Stimulated activated CD4-positive, alpha-beta T cell treated with anti-CD3 and anti-CD28 coated beads, Interleukin-1b, Interleukin-23, amount 100 ng/mL, for 24 hours (primary cell): ENCODE measurements at places on chromosomes 12 and 14.

DNA sequence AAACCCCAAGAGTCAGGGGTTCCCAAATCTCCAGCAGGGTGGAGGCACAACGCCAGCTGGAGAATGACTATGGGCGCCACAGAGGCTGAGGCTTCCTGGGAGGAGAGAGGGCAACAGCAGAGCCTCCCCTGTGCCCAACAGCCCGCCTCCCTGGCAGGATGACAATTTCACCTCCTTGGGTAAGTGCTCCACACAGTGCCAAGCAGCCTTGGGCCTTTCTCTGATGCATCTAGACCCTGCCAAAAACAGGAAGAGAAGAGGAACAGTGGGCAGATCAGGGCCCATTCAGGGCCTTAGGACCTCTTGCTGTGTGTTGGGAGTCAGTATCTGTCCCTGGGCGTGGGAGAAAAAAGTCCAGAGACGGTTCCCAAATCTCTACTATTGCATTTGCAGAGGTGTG, 5.0 kb upstream of the OR10P1 start:
- DNase-seq, result no peak

DNA sequence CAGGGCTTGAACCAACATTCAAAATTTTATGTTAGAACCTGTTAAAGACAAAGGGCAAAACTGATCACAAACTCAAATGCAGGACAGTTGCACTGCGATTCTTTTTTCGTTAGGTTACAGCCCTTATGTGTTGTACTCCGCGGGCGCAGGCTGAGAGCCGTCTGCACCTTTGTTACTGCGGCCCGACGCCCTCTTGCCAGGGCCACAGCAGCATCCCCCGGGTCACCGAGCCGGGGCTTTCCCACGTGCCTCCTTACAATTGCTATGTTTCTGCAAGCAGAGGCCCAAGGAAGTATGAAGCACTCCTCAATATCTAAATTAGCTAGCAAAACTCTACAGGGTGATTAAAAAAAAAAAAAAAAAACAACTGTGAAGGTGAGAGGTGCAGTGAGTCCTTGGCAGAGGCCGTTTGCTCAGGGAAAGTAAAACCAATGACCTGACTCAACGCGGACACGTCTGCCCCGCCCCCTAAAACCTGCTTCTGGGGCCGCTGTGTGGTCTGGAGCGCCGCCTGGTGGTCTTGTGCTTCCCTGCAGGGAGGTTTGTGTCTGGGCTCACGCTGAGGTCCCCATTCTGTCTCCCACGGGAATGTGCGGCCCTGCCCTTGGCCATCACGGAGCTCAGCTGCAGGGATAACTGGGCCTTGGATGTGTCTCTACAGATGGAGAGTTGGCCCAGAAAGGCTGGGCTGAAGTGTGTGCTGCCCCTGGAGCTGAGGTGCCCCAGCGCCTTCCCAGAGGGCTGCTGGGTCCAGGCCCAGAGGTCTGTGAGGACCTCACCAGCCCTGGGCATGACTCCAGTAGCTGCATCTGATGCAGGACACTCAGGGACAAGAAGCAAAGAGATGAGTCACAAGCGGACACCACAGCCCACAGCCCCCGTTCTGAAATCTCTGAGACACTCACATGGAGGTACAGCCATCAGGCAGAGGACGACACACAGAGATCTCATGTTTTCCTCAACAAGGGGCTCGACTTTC, 418.5 kb downstream of the TMEM121 start:
- DNase-seq, result peak; percentile 66

DNA sequence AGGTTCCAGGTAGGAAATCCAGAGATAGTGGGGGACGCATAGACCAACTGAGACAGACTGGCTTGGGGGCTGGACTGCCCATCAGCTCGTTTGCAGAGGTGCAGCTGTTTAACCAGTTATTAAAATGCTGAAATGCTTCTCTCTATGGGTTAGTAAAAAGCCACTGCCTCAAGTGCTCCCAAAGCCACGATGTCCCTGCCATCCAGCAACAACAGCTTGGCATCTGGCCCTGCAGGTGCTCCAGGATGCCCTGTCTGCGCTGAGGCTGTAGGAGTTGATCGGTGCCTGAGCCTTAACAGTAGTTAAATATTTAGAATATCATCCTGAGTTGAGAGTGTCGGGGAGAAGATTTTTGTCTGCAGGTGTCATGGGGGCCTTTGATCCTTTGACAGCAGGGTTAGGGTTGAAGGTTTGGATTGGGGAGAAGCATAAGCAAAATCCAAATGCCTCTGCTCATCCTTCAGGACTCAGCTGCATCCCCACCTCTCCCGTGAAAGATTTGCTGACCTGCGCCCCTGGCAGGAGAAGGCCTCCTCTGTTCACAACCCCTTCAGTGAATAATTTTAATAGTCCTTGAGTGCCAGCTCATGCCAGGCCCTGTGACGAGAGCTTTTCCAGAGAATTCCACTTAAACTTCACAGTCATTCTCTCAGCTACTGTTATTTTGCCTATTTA, 127.3 kb upstream of the PWP1 start:
- no peak for DNase-seq

DNA sequence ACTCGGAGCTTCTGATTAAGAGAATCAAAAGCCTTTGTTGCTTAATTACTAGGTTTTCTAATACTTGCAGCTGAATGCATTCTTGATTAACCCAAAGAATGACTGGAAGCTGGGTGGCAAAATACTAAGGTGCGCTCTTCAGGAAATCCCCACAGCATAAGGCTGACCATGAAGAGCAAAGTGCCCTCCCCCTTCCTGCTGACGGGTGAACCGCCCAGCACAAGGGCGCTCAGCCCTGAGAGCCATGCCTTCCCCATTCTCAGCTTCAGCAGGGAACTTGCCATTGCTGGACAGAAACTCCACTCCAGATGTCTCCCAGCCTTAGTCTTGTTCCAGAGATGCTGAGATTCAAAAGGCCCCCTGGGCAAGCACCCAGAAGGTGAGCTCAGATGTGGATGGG, 27.2 kb upstream of the FBRSL1 start:
- DNase-seq, result no peak

- no peak for DNase-seq
Measured at GRCh38 chr12:6791931-6792520, 2.7 kb downstream of the CD4 start.

- DNase-seq, result no peak
Measured at GRCh38 chr12:120242275-120242799, 23.2 kb downstream of the PXN start.

DNA sequence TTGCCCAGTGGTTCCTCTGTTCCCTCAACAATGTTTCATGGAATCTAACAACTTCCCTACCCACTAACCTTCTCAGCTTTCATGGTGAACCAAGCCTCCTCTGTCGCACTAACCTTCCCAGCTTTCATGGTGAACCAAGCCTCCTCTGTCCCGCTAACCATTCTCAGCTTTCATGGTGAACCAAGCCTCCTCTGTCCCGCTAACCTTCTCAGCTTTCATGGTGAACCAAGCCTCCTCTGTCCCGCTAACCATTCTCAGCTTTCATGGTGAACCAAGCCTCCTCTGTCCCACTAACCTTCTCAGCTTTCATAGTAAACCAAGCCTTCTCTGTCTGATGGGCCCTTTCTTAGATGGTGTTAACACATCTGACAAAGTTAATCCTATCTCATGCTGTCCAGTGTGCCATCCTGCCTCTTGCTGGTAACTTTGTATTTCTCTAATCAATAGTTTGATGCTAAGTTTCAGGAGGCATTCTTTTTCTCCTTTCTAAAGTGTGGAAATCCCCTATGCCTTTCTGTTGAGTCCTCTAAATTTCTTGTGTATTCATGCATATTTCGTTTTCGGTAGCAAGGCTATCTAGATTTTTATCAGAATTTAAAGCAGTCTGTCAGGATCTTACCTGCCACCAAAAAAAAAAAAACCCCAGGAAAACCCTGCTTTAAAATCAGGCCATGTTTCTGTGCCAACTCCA, 26.8 kb upstream of the KCNK13 start:
- no peak for DNase-seq

GRCh38 chr14:90599748-90600507, 203.1 kb downstream of the CALM1 start:
- no peak for DNase-seq

DNA sequence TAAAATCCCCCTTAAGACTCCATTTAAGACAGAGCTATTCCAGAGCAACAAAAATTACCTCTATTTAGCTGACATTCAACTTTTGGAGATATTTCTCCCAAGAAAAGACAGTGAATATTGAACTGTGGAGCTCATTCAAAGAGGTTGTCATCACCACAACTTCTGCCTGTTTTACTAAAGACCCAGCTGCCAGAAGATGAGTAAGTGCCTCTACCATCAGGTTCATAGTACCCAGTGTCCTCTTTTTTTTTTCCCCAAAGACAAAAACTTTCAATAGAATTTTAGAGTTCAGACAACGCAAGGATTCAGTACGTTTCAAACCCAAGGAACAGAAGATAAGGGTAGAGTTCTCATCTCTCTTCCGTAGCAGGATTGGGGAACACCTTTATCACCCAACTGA, 461.3 kb downstream of the BCAT1 start:
- DNase-seq, result no peak

DNA sequence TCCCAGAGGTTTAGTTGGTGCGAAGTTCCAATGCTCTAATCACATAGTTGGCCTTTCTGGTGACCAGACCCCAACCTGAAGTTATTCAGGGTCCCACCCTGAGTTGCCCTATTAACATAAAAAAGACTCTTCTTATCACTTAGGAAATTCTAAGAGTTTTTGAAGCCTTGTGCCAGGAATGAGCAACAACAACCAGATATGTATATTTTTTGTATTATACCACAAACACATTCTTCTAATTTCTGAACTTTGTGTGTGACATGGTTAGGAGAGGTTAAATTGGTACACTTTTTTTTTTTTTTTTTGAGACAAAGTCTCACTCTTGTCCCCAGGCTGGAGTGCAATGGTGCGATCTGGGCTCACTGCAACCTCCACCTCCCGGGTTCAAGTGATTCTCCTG, 320.4 kb upstream of the PDE3A start:
- DNase-seq, result no peak

- DNase-seq, result no peak
Measured at GRCh38 chr14:57182760-57183503, 85.8 kb downstream of the EXOC5 start.

DNA sequence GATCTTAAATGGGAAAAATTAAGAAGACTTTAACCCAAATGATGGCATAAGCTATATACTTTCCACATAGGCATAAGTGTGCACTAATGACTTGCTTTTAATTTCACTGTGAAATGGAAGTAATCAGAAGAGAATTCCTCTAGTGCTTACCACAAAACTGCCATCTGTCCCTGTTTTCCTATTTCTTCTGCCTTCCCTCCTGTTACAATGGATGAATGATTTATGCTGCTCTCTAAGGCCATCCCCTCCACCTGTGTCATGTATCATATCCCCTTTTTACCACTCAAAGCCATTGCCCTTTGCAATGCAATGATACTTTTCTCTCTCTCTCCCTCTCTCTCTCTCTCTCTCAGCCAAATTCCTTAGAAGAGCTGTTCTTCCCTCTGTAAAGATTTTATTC, 109.1 kb downstream of the C12orf50 start:
- DNase-seq, result no peak

DNA sequence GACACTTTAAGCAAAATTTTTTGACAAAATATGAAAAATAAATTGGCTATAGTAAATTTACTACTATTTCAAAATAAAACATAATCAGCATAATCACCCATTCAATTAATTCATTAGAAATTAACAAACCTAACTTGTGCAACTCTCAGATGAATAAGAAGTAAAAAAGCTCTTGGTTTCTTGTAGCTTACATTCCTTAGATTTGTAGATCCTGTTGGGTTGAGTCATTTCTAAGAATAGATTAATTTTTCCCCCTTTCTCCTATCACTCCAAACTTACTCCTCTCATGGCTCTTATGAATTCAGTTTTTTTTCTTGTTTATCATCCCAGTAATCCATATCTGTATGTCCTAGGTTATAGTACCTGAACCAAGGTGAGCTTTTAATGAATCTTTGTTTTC, 230.9 kb upstream of the LRIG3 start:
- DNase-seq, result no peak

- no peak for DNase-seq
Measured at GRCh38 chr12:96606644-96607043, 117.3 kb downstream of the CFAP54 start.

- DNase-seq, result no peak
Measured at GRCh38 chr12:108823804-108824203, 33.6 kb downstream of the SSH1 start.

DNA sequence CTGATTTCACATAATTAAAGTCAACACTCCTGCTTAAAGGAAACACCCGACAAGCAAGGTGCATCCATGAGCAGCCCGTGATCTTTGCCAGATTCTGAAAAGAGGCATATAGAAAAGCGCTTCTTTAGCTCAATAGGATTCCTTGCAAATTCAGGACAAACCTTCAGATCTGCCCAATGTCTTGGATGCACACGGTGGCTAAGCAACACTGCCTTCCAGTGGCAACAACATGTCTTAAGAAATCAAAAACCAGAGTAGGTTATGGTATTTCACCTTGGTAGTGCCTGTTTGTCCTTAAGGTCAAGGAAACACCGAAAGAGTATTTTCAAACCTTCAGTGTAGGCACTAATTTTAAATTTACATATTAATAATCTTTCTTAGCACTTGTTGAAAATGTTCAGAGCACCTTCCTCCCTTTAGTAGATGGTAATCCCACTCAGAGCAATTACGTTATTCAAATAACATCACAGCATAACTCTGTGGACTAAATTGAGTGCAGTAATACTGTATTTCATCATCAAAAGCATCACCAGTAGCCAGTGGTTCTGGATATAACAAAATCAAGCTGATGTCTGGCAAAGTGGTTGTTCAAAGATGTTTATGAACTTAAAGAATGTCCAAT, 58.0 kb upstream of the CDKN3 start:
- DNase-seq, result no peak

DNA sequence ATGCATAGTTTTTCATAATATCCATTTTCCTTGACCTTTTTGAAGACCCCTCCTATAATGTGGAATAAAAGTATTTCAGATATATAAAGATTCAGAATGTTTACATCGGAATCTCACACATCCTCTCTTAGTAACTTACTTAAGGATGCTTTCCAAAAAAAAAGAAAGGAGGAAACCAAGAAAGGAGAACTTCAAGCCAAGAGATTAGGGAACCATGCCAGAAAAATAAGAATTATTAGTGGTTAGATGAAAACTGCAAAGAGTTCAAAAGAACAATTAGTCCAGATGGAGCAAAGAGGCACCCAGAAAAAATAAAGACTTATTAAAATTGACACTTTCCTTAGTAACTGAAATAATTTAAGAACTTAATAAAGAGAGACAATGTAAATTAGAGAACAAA, 179.2 kb downstream of the DUSP6 start:
- no peak for DNase-seq

DNA sequence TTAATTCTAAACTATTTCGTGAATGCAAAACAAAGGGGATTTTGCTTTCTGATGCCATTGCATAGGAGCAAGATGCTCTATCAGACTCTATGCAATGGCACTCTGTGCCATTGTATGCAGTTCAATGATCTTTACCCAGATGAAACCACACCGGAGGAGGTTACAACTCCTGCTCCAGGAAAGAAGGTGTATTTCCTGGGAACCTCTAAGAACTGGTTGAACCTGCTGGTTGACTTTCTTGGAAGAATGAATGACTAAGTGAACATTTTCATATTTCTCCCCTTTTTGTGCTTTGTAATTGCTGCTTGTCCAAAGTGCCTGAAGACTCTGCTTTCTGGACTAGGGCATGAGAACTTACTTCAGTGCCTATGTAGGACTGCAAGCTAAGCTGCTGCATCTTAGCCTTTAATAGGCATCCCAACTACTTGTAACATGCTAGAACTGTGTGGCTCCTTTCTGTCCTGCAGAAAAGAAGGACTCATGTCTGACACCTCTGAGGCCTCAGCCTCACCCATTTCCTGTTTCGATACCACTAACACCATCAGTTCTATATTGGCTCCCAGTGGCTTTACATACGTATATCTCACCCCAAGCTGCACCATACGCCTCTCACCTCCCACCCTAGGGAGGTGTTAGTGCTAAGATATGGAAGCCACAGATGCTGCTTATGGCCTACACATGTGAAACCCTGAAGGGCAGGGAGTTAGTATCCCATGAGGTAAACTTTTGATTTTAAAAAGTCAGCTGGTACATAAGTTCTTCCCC, 193.5 kb upstream of the CNOT2 start:
- DNase-seq, result no peak
